Memory B cell (primary cell): ENCODE measurements at places on chromosomes 7 and 10.

DNA sequence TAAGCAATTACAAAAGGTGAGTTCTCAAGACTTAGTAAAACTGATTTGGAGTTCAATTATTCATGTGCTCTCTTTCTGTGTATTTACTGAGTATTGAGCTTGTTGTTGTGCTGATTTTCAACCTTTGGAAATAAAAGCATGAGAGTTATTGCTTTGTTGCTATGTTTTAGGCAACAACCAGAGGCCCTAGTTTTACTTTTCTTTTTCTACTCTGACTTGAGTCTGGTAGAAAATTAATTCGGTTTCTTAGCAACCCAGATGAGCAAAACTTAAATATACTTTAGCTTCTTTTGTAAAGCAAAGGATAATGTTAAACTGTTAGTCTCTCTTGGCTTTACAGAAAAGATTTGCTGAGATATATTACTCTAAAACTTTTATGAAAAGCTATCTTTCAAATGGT, 66.4 kb upstream of the SCIN start:
- DNase-seq = no peak
- no peaks in the 10 kb centered on the region for H3K4me1 ChIP-seq
- no peaks in the 10 kb centered on the region for H3K36me3 ChIP-seq
- H3K27me3 ChIP-seq = peaks cover under 1% of the 10 kb centered on the region
- H3K27ac ChIP-seq = no peak overlapping the region

- no peak overlapping the region for H3K4me3 ChIP-seq
- H3K27ac ChIP-seq = no peak overlapping the region
- no peaks in the 10 kb centered on the region for H3K27me3 ChIP-seq
- no peak for DNase-seq
- no peaks in the 10 kb centered on the region for H3K4me1 ChIP-seq
These were observed 7.2 kb upstream of the ADAM22 start for GRCh38 chr7:87926581-87927461.

GRCh38 chr10:63155388-63156020, 22.4 kb downstream of the NRBF2 start:
- no peaks in the 10 kb centered on the region for H3K27me3 ChIP-seq
- no peak overlapping the region for H3K27ac ChIP-seq
- H3K36me3 ChIP-seq = peaks cover 16% of the 10 kb centered on the region
- peaks cover 12% of the 10 kb centered on the region for H3K4me1 ChIP-seq
- no peak overlapping the region for H3K4me3 ChIP-seq

DNA sequence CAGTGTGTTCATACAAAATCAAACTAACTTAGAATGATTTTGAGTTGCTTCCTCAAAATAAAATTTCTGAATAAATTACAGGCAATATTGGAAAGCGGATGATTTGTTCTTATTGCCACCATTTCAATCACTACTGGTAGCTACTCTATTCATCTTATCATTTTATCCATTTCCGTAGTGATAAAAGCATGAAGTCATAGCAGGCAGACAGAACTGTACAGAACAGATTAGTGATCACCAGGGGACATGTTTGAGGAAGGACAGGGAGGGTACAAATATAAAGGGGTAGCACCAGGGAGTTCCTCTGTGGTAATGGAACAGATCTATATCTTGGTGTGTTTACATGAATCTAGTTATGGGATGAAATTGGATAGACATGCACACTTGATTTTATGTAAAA, 138.5 kb downstream of the WNT2 start:
- H3K27me3 ChIP-seq = no peaks in the 10 kb centered on the region
- H3K36me3 ChIP-seq = peaks cover 17% of the 10 kb centered on the region
- no peak for DNase-seq
- H3K4me1 ChIP-seq = no peaks in the 10 kb centered on the region
- no peak overlapping the region for H3K27ac ChIP-seq

GRCh38 chr10:96271016-96271815, at the start of gene BLNK:
TSS of gene BLNK (minus strand) at chr10:96271569. CDS start at chr10:96271398, 171 bp downstream.
- peak; percentile 54 for DNase-seq
- H3K27ac ChIP-seq = peak within 1 kb of the TSS; percentile 88
- no peaks in the 10 kb centered on the region for H3K27me3 ChIP-seq
- peaks cover 20% of the 10 kb centered on the region for H3K36me3 ChIP-seq
- peak within 1 kb of the TSS; percentile 96 for H3K4me3 ChIP-seq
- H3K4me1 ChIP-seq = peaks cover 53% of the 10 kb centered on the region

DNA sequence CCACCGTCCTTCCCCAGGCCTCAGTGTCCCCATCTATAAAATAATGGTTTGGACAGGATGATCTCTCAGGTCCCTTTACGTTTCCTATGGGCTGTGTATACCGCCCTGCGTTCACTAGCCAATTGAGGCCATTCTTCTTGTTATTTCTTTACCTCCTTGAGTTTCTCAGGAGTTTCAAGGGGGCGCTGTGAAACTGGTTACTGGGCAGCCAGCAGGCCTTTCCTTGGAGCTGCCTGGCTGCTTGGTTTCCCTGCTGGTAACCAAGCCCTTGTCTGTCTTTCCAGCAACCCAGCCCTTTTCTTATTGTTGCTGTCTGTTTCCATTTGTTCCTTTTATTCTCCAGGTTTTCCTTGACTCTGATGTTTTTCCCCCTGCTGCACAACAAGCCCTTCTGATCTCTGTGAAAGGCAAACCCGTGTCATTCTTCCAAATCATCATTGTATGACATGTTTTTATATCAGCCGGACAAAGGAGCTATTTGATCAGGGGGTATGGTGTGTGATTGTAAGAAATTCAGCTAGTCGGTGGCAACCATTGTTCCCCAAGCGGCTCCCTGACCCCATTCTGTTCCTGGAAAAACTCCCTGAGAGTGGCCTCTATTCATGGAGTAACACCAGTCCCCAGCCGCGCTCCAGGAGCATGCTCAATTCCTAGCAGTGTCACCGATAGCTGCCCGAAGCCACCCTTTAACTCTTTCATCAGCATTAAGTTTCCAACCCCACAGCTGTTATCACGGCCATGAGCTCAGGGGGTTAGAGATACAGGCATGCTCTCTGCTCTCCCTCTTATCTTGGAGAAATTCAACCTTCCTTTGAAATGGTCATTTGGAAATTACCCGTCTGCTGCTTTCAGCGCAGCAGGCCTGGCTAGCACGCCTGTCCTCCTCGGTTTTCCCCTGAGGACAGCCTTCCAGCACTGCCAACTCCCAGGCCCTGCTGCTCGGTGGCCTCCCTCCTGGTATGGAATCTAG, 26.6 kb downstream of the FGF8 start:
- peaks cover 8% of the 10 kb centered on the region for H3K27me3 ChIP-seq
- H3K36me3 ChIP-seq = no peaks in the 10 kb centered on the region
- H3K27ac ChIP-seq = no peak overlapping the region

DNA sequence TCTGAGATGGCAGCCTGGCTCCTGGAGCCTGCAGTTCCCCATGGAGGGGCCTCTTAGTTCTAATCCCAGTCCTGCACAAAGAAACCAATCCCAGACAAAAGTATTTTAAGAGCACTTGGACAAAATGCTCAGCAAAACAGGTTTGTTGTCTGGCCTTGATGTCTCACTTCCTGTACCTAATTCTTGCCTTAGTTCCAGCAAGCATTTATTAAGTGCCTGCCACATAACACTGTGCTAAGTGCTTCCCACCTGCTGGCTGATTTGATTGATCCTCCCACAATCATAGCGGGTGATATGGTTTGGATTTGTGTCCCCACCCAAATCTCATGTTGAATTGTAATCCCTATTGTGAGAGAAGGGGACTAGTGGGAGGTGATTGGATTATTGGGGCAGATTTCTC, 65.7 kb upstream of the HABP2 start:
- peaks cover 2% of the 10 kb centered on the region for H3K27me3 ChIP-seq
- no peak overlapping the region for H3K4me3 ChIP-seq
- no peak overlapping the region for H3K27ac ChIP-seq
- no peaks in the 10 kb centered on the region for H3K36me3 ChIP-seq
